ENCODE measurements at places on chromosomes 5 and 9.

DNA sequence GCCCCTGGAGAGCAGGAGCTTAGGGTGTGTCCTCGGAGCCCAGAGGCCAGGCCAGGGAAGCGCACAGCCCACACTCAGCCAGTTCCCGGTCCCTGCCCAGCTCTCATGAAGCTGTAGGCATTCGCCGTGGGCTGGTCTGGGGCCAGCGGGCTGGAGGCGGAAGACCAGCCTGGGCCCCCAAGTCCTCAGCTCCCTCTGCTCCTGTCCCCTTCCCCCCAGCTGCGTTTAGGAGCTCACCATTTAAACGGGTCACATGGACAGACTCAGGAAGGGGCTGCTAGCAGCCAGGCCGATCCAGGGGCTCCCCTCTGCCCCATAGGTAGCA, 17.4 kb downstream of the DNLZ start:
- DNase-seq, result no peak

GRCh38 chr5:39424736-39425637, at the start of gene DAB2:
DAB2 (minus strand) TSS chr5:39424980; CDS start chr5:39394320, 30,660 bp downstream.
- DNase-seq, result peak; percentile 42

GRCh38 chr5:132444841-132445639, 45.5 kb downstream of the IRF1 start:
- no peak for DNase-seq

DNA sequence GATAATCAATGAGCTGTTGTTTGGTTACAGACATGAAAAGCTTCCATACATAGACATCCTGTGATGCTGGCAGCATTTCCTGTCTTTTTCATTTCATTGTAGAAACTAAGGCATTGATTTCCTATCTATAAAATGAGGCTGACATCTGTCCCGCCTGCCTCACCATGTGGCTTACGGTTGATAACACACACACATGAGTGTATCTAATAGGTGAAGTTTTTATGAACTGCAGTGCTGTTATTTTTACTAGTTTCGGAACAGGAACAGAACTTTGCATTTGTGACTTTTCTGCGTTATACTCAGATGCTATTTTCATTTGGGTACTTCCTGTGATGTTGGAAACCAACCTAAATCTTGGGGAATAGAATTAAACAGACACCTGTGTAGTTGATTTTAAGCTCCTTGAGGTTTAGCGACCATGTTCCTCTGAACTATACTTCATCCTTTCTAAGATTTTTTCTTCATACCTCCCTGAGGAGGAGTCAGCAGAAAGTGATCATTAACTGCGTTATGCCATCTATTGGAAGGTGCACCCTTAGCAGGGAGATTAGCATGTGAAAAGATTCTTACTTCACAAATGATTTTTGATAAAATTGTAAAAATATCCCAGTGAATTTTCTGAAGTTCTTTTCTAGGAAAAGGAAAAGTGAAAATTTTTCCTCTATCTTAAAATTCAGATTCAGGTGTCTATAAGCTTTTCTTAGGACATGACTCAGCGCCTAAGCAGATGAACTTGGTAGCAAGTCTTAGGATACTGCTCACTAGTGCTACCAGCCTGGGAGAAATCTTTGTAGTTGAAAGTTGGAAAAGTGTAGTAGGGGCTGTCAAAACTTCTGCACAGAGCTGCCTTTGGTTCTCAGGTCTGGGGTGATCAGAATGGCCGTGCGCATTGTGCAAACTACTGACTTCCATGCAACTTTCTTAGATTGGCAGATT, 134.5 kb downstream of the TRIO start:
- no peak for DNase-seq

DNA sequence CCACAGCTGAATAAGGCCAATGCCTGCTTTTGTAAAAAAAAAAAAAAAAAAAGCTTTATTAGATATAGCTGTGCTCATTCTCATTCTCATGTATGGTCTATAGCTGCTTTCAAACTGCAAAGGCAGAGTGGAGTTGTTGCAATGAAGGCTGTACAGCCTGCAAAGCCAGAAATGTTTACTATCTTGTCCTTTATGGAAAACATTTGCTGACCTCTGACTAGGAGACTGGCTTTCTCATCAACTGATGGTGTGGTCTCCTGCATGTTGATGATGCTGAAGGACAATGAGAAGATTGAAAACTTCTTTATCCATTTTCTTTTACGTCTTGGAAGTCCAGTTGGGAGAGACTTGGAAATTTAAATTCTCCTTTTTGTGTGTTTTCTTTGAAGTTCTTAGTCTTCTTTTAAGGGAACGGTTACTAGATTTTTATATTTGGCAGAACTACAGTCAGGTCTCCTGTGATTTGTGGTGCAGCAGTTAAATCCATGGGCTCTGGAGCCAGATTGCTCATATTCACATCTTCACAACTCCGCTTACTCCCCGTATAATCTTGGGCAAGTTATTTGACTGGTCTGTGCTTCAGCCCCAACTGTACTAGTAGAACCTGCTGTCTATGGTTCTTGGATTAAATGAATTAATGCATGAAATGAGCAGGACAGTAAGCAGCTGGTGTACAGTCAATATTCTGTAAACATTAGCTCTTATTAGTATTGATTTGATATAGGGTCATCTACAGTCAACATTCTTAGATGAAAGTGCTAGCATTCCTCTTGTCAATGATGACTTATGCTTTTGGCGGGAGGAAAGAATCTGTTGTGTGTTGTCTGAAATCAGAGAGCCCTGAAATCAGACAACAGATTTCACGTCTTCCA, 39.7 kb upstream of the BASP1 start:
- no peak for DNase-seq

- DNase-seq, result no peak
These were observed 27.6 kb downstream of the CEP72 start for GRCh38 chr5:639584-640213.

DNA sequence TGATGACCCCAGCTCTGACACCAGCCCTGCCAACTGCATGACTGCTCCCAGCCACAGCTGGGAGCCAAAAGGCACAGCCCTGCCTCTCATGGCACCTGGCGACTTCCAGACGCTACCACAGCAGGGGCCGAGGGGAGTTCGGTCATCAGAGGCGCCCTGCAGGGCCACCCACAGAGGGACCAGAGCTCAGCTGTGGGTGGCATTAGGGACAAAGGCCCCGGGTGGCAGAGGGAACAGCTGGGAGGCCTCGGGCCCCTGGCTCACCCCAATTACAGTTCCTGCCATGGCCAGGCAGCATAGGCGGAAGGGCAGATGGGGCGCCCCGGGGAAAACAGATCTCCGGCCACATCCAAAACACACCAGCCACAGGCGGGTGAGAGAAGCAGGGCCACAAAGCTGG, 3.6 kb downstream of the SOHLH1 start:
- no peak for DNase-seq

DNA sequence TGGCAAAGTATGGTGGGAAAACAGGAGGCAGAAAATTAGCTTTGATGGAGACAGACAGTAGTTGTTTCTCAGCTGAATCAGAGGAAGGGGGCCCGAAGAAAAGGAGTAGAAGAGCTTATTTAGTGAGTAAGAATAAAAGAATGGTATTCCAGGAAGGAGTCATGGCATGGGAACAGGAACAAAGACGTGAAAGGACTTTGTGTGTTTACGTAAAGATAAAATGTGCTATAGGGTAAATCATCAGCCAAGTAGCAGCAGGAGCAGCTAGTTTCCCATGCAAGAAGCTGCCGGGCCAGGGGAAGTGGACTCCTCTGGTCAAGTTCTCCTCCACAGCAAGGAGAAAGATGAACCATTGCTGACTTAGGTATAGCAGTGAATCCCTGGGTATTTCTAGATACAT, 454.5 kb downstream of the HINT1 start:
- no peak for DNase-seq

DNA sequence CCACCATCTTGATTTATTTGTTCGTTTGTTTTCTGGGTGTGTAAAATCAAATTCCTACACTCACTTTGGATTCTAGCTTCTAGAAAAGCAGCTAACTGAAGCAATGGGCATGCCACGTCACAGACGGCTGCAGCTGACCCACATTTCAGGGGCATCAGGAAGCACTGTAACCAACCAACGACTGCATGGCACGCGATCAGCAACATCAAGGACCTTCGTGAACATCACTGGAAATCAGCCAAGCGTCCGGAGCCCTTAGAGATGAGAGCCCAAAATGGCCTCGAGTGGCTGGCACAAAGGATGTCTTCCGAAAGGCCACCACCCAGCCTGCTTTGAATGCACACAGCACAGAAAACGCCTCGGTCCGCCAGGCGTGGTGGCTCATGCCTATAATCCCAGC, 191.1 kb downstream of the OLFM1 start:
- no peak for DNase-seq

GRCh38 chr9:99020786-99021436, 77.2 kb downstream of the COL15A1 start:
- no peak for DNase-seq

- DNase-seq, result no peak
These were observed 311.3 kb downstream of the GADD45G start for GRCh38 chr9:89916001-89916597.

Data from stimulated activated CD4-positive, alpha-beta T cell treated with anti-CD3 and anti-CD28 coated beads, Interleukin-12 subunit alpha, Interleukin-12 subunit beta, amount 100 ng/mL, for 24 hours (primary cell).